Activated CD4-positive, alpha-beta T cell treated with anti-CD3 and anti-CD28 coated beads, Interleukin-2, amount 50 U/mL, for 1 hour (primary cell): ENCODE measurements at places on chromosomes 1 and 21.
A peak's percentile ranks its signal among the peaks of the same experiment; 100 is the strongest.

DNA sequence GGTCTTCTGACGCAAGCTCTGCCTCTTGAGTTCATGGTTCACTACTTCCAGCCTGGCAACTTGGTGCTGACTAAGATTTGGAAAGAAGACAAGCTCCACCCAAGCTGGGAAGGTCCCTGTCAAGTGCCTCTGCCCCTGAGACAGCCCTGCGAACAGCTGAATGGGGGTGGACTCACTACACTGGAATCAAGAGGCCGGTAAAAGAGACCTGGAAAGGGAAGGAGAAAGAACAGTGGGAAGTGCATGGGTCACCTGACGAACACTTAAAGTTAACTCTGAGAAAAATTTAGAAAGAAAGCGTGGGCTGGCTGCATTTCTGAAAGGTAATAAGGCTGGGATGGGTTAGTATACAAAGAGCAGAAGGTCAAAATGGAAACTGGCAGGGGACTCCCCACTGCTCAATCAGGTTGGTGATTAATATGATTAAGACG, 26.1 kb upstream of the ZNF496 start:
- DNase-seq, result no peak

DNA sequence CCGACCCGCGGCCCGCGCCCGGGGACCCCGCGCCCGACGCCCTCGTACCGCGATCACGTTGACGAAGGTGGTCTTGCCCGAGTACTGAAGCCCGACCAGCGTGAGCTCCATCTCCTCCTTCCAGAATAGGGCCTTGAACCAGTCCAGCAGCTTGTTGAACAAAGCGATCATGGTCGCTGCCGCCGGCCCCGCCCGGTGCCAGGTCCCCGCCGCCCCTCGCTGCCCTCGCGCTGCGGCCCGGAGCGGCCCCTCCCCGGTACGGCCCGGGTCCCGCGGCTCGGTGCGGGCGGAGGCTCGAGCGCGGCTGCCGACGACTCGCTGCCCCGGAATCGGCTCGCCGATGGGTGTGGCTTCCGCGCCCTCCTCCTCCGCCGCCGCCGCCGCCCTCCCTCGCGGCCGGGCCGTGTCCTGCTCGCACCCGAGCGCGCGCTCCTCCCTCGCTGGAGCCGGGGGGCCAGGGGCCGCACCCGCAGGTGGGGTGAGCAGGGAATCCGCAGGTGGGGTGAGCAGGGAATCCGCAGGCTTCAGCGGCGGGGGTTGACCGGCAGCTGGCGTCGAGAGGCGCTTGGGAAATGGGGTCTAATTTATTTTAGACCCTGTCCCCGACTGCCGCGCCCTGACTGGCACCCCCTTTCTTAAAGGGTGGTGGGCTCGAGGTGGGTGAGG, at the start of gene ARL8A:
ARL8A (minus strand) TSS at position 336 of the 666 bp plus-strand sequence; CDS start at position 171, 165 bp downstream.
- peak; percentile 68 for DNase-seq

DNA sequence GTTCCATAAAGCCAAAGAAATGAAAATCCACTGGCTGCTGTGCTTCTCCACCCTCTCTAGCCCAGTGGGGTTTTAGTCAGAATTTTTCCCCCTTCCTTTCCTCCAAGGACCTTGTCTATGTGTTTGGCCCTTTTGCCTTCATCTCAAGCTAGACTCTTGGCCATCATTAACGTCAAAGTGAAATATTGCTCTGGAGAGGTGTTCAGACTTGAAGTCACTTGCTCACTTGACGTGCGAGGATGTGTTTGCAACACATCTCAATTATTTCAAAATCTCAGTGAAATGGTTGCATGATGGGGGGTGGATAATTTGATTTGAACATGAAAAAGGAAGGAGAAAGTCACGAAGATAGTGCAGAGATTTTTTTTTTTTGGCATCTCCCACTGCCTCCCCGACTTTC, 13.6 kb downstream of the EVA1C start:
- DNase-seq, result no peak

DNA sequence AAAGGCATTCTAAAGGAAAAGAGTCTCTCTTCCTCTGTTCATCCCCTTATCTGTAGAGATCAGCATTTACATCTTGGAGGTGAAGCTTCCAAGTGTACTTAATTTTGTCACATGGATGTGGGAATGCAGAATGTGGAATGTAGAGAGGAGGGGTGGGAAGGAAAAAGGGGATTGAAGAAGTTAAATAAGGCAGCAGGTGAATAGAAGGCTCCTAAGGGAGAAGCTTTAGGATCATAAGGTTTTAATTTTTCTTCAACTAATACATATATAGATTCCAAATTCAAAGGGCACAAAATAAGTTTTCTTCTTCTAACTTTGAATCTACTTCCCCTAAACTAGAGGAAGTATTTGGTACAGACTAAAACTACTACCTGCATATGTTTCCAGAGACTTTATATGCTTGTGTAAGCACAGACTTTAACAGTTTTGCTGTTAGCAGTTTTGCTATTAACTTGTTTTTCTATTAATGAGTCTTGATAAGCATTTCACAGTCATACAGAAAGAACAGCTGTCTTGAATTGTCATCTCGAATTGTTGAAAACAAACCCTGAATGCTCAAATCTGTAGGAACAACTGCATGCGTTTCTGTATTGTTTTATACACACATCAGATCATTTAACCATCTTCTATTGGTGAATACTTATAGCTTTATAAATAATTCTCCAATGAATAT, 12.7 kb downstream of the TENT5C start:
- no peak for DNase-seq

DNA sequence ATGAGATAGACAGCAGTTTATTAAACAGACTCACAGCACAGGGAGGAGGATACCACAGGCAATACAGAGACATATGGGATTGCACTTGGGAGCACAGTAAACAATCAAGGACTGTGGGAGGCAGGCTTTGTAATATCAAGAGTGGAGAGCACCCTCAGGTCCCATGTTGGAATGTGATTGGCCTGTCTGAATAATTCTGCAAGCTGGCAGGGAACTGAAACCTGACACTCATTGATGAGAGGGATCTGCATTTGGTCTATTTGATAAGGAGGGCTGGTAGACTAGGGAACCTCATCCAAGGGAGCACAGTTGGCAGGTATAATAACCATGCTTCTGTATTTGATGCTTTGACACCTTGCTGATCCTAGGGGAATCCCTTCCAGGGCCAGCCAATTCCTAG, 69.9 kb upstream of the PRMT6 start:
- no peak for DNase-seq

- no peak for DNase-seq
These were observed 68.7 kb downstream of the MORN1 start for GRCh38 chr1:2322581-2323211.
